Activated T-helper 9 cell treated with anti-CD3 and anti-CD28 coated beads, Interleukin-2, amount 50 U/mL, for 16 hours (primary cell): ENCODE measurements at places on chromosomes 16 and 17.

- no peak for DNase-seq
Measured at GRCh38 chr17:42386777-42387657, 1.2 kb downstream of the STAT3 start.

- DNase-seq: no peak
Measured at GRCh38 chr17:77499699-77500435, 359.1 kb downstream of the SEC14L1 start.

- DNase-seq: no peak
Measured at GRCh38 chr16:23865853-23866252, 30.1 kb downstream of the PRKCB start.

- no peak for DNase-seq
Measured at GRCh38 chr17:74921026-74921681, 1.9 kb downstream of the USH1G start.
